T1000 (cell line): ENCODE measurements at places on chromosomes 1 and 21.

- no peak for DNase-seq
Observed at GRCh38 chr1:154663471-154664060, 55.6 kb upstream of the ADAR start.

DNA sequence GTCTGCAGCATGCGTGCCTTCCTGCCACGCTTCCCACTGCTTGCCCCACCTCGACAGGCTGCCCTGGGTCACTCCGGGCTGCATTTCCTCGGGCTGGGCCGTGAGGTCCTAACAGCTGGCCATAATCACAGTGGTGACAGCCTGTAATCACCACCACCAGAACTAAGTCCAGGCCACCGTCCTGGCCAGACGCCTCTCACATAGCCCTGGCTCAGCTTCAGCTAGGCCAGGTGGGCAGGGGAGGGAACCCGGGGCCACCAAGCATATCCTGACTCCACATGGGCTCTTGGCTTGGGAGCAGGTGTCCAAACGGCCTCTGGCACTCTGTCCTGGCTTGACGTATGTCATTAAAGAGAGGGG lies 229.5 kb downstream of the TRABD2B start:
- DNase-seq = no peak

DNA sequence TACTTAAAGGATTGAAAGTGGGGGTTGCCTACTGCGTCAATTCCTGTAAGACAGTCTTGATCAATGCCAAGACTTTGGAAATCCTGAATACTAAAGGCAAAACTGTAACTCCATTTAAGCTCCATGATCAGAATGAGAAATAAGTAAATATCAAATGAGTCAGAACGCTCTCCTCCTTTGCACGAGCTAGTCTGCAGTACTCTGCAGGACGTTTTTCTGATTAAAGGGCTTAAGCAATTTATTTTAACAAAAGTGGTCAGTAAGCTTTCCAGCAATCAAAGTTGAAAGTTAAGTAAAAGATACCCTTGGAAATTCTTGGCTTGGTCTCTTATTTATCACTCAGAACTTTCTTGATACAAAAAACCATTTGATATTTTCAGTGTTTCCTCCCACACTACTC lies 35.7 kb upstream of the ARHGAP29 start:
- DNase-seq = no peak

GRCh38 chr1:228903434-228904071 lies 168.3 kb downstream of the RHOU start:
- no peak for DNase-seq

DNA sequence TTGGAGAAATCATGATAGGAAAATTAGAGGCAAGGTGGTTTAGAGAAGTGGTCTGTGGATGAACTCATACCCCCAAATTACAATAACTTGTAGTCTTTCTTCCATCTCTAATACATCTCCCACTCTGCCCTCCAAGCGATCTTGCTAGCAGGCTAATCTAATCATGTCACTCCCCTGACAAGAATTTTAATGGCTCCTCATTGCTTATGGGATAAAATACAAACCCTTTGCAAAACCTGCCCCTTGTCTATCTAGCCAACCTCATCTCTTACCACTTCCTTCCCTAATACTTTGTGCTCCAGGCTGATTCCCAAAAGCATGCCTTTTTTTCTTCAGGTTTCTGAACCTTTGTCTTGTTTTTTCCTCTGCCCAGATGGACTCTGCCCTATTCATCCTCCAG lies 71.3 kb upstream of the LRRN2 start:
- no peak for DNase-seq

GRCh38 chr21:39021478-39021832 lies 161.8 kb downstream of the PSMG1 start:
- DNase-seq = no peak
